ENCODE measurements at places on chromosomes 6 and 20. TPM values are rescaled to one million over a fixed set of nuclear protein-coding genes. Genes with fewer than 3 reads are reported as not detected.

GRCh38 chr6:39980839-39981580 lies 46.7 kb upstream of the MOCS1 start:
- no peak for DNase-seq
- no peaks in the 10 kb centered on the region for H3K27me3 ChIP-seq
- H3K27ac ChIP-seq: no peak overlapping the region

GRCh38 chr6:102026649-102027048 lies 633.1 kb downstream of the GRIK2 start:
- H3K4me3 ChIP-seq: no peak overlapping the region
- no peaks in the 10 kb centered on the region for H3K4me1 ChIP-seq
- no peak for DNase-seq
- no peaks in the 10 kb centered on the region for H3K36me3 ChIP-seq

GRCh38 chr6:168905451-168906090 lies 348.1 kb downstream of the THBS2 start:
- DNase-seq: no peak
- no peak overlapping the region for H3K4me3 ChIP-seq
- no peaks in the 10 kb centered on the region for H3K36me3 ChIP-seq
- peaks cover 9% of the 10 kb centered on the region for H3K4me1 ChIP-seq
- H3K27me3 ChIP-seq: peaks cover 2% of the 10 kb centered on the region

- no peak overlapping the region for H3K27ac ChIP-seq
- no peak for DNase-seq
- no peak overlapping the region for H3K4me3 ChIP-seq
- no peaks in the 10 kb centered on the region for H3K27me3 ChIP-seq
Observed at GRCh38 chr6:8057263-8057662, 6.9 kb downstream of the BLOC1S5 start.

GRCh38 chr6:37277001-37277409 lies 19.1 kb upstream of the TMEM217 start:
- no peak overlapping the region for H3K4me3 ChIP-seq
- H3K27me3 ChIP-seq: no peaks in the 10 kb centered on the region
- H3K36me3 ChIP-seq: peaks cover 38% of the 10 kb centered on the region

Gene FAM110A
- 34.7 TPM for total RNA-seq

DNA sequence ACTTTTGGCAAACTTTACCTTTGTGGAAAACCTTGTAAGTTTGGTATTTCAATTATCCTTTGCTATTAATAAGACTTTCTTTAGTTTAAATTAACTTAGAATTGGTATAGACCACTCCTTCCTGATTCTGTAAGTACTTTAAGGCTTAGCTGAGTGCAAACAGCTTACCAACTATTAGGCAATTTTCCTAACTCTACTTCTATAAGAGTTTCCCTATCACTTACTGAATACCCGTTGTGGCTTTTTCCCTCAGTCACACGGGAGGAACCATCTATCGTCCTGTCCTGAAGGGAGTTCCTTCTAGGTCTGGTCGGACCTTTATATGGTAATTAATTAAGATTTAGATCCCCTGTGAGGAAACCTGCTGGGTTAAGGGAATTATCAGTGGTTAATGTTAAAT lies 9.6 kb downstream of the SLC35A1 start:
- H3K4me3 ChIP-seq: no peak overlapping the region
- peaks cover 29% of the 10 kb centered on the region for H3K36me3 ChIP-seq
- no peak overlapping the region for H3K27ac ChIP-seq
- H3K27me3 ChIP-seq: no peaks in the 10 kb centered on the region

- H3K27ac ChIP-seq: no peak overlapping the region
- H3K27me3 ChIP-seq: peaks cover 5% of the 10 kb centered on the region
- H3K36me3 ChIP-seq: no peaks in the 10 kb centered on the region
- no peak for DNase-seq
- H3K4me1 ChIP-seq: no peaks in the 10 kb centered on the region
Observed at GRCh38 chr20:48360342-48360975, 467.3 kb downstream of the PREX1 start.

Gene CDSN
- not detected for total RNA-seq

Gene TSPYL4
- total RNA-seq: 16.9 TPM

GRCh38 chr6:11847515-11848345 lies 69.1 kb upstream of the ADTRP start:
- H3K27me3 ChIP-seq: peaks cover 2% of the 10 kb centered on the region
- no peak for DNase-seq
- no peaks in the 10 kb centered on the region for H3K4me1 ChIP-seq
- H3K27ac ChIP-seq: no peak overlapping the region

DNA sequence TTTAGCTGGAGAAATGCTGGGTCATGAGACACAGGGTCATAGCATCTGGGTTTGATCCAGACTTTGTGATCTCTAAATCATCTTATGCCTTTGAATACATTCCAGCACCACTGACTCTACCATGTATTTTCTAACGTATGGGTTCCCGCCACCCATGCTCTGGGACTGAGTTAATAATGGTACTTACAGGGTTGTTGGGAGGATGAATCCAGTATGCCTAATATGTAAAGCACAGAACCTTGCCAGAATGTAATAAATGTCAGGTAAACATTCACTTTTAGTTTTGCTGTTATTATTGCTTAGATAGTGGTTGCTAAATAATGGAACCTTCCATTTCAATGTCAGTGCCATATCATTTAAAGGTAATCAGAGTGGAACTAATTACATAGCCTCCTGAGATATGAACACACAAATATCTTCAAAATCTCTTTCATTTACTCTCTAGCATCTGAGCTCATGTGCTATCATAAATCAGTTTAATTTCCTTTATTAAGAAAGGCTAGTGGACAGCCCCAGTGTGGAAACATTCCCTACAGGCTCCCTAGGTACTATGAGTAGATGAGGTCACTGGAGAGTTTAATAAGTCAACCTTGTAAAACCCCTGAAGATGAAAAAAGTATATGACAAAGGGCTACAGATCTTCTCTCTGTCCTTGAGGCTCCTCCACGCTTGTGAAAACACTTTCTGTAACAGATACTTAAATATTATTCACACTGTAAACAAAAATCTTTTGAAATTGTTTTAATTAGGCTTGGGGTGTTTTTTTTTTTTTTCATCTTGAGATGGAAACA lies 226.6 kb downstream of the ALDH8A1 start:
- H3K27me3 ChIP-seq: peaks cover 10% of the 10 kb centered on the region
- H3K27ac ChIP-seq: no peak overlapping the region
- DNase-seq: no peak
- no peaks in the 10 kb centered on the region for H3K36me3 ChIP-seq
- H3K4me3 ChIP-seq: no peak overlapping the region
- no peaks in the 10 kb centered on the region for H3K4me1 ChIP-seq

Gene RSPO4
- total RNA-seq: not detected

GRCh38 chr6:136113736-136114173 lies 136.4 kb downstream of the MTFR2 start:
- no peaks in the 10 kb centered on the region for H3K4me1 ChIP-seq
- H3K36me3 ChIP-seq: no peaks in the 10 kb centered on the region
- peaks cover 15% of the 10 kb centered on the region for H3K27me3 ChIP-seq

Gene ANKRD66
- total RNA-seq: not detected

Gene ENPP5
- not detected for total RNA-seq

DNA sequence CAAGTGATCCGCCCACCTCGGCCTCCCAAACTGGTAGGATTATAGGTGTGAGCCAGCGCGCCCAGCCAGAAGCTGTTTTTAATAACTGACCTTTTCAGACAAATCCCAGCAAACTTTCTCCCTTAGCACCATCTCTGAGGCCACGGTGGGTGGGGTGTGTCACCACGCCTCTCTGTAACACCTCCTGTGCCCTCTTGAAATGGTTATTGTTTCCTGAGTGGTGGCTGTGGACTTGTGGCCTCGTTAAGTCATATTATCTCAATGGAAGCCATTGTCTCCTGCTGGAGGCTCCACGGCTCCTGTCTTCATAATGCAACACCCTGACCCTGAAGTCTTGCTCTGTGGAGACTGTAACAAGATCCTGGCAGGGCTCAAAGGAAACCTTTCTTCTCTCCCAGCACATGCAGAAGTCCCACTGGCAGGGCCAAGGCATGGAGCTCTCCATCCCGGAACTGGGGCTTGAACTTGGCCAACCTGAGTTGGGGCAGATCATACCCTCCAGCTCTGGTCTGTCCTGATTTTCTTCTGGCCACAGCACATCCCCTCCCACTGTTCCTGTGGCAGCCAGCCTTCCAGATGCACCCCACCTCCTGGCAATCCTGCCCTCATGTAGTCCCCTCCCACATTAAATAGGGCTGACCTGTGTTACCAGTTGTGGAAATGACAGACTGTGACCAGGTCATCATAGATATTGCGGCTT lies 81.1 kb downstream of the SNX5 start:
- H3K4me3 ChIP-seq: no peak overlapping the region
- no peak for DNase-seq
- H3K4me1 ChIP-seq: peaks cover 2% of the 10 kb centered on the region
- no peak overlapping the region for H3K27ac ChIP-seq
- peaks cover 39% of the 10 kb centered on the region for H3K27me3 ChIP-seq

GRCh38 chr20:37066168-37066567 lies 29.6 kb downstream of the RBL1 start:
- DNase-seq: no peak
- H3K4me3 ChIP-seq: no peak overlapping the region
- peaks cover 54% of the 10 kb centered on the region for H3K36me3 ChIP-seq
- peaks cover 13% of the 10 kb centered on the region for H3K4me1 ChIP-seq
- no peaks in the 10 kb centered on the region for H3K27me3 ChIP-seq

Gene METTL24
- total RNA-seq: not detected

DNA sequence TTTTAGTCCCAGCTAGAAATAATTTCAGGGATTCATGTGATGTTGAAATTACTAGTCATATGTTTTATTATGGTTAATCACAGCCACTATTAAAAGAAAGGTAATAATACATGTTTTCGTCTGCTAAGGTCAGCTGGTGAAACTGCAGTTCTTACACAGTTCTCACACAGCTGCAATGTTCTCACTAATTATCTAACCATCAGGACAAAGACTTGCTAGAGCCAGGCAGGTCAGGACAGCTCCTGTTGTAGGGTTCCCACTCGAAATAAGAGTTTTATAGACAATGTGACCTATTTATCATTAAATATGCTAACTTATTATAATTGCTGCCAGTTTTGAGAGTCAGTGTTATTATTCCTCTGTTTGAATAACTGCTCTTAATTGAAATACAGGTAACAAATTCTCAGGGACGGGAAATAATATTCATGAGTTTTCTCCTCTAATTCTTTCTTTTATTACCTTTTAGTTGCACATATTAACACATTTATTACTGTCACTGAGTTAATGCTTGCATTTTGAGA lies 97.9 kb downstream of the GJA1 start:
- H3K4me1 ChIP-seq: no peaks in the 10 kb centered on the region
- no peak for DNase-seq
- no peak overlapping the region for H3K4me3 ChIP-seq
- no peak overlapping the region for H3K27ac ChIP-seq

- no peaks in the 10 kb centered on the region for H3K27me3 ChIP-seq
- no peaks in the 10 kb centered on the region for H3K36me3 ChIP-seq
- no peak for DNase-seq
- H3K4me3 ChIP-seq: no peak overlapping the region
- H3K27ac ChIP-seq: no peak overlapping the region
Observed at GRCh38 chr20:7410150-7410549, 530.1 kb downstream of the HAO1 start.

GRCh38 chr6:6482256-6482655 lies 106.3 kb upstream of the LY86 start:
- no peak for DNase-seq
- H3K36me3 ChIP-seq: no peaks in the 10 kb centered on the region
- no peak overlapping the region for H3K27ac ChIP-seq
- H3K4me1 ChIP-seq: no peaks in the 10 kb centered on the region
- H3K4me3 ChIP-seq: no peak overlapping the region

Gene HDGFL1
- not detected for total RNA-seq

DNA sequence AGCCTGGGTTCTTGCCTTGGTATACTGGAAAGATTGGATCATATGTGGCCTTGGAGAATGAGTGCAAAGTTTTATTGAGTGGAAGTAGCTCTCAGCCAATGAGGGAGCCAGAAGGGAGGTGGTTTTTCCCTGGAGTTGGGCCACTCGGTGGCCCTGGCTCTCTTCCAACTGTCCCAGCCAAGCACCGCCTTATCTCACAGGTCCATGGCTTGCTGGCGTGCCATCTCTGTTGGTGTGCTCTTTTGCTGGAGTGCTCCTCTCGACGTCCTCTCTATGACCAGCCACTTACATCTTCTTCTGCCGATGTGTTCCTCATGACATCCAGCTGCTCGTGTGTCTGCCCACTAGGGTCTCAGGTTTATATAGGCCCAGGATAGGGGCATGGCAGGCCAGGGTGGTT lies 505.9 kb upstream of the SYNCRIP start:
- H3K4me3 ChIP-seq: no peak overlapping the region
- H3K4me1 ChIP-seq: no peaks in the 10 kb centered on the region
- no peaks in the 10 kb centered on the region for H3K36me3 ChIP-seq
- no peaks in the 10 kb centered on the region for H3K27me3 ChIP-seq

DNA sequence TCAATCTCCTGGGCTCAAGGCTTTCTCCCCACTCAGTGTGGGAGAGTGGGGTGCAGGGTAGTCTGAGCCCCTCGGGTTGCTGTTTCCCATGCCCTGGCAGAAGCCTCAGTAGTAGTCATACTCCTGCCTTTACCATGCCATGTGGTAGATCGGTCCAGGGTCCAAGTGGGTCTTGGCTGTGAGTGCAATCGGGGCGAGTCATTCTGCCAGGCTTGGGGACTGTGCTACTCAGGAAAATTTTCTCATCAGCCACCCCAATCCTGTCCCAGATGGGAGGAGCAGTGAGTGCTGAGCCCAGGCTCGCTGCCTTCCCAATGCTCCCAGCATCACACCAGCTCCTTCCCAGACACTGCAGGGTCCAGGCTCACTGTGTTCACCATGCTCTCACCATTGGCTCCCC lies 10.7 kb upstream of the RAET1L start:
- H3K36me3 ChIP-seq: peaks cover 5% of the 10 kb centered on the region
- peaks cover 83% of the 10 kb centered on the region for H3K27me3 ChIP-seq
- no peak overlapping the region for H3K4me3 ChIP-seq
- peaks cover 18% of the 10 kb centered on the region for H3K4me1 ChIP-seq

DNA sequence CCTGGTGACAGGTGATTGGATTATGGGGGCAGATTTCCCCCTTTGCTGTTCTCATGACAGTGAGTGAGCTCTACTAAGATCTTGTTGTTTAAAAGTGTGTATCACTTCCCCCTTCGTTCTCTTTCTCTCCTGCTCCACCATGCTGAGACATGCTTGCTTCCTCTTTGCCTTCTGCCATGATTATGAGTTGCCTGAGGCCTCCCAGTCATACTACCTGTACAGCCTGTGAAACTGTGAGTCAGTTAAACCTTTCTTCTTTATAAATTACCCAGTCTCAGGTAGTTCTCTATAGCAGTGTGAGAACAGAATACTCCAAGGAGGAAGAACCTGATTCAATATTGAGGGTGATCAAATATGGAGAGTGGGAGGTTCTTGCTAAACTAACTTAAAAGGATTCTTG lies 724.9 kb downstream of the DOK5 start:
- no peak for DNase-seq
- no peak overlapping the region for H3K4me3 ChIP-seq
- H3K4me1 ChIP-seq: no peaks in the 10 kb centered on the region
- H3K27me3 ChIP-seq: no peaks in the 10 kb centered on the region

Data from activated CD4-positive, alpha-beta memory T cell treated with anti-CD3 and anti-CD28 coated beads, Interleukin-2, amount 10 ng/mL, durations not matched to agents 7 days and 5 days (primary cell).